CD4-positive, alpha-beta T cell treated with Interleukin-4 for 1 hour (primary cell): ENCODE measurements at places on chromosomes 11 and 22.

DNA sequence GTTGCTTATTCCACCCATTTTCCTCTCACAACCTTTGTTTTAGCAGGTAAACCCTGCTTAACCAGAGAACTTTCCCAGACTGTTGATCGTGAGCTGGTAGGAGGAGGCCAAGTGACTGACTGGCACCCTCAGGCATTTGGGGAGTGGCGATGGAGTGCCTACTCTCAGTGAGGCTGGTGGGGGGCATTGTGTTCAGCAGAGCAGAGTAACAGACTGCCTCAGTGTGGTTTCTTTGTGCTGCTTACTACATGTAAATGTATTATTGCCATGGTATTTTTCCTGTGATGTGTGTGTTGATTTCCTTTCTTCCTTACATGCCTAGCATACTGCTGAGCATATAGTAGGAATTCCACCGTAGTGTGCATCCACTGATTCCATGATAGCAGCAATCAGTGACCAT lies 2.6 kb downstream of the MARK2 start:
- DNase-seq: no peak

- no peak for DNase-seq
Observed at GRCh38 chr22:33006220-33006954, 51.8 kb downstream of the SYN3 start.

GRCh38 chr11:77596626-77597025 lies 6.9 kb downstream of the AQP11 start:
- no peak for DNase-seq

- no peak for DNase-seq
Observed at GRCh38 chr11:66914505-66914904, 43.7 kb downstream of the PC start.

DNA sequence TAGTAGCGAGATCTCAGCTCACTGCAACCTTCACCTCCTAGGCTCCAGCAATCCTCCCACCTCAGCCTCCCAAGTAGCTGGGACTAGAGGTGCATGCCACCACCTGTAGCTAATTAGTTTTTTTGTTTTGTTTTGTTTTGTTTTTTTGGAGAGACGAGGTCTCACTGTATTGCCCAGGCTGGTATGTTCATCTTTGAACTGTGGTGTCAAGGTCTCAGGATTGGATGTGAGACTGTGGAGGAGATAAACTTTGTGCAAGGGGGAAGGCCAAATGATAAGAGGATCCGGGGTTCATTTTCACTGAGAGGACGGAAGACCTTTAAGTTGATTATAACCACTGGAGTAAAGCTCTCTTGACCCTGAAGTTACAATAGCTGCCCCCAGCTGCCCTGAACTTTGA lies 8.9 kb downstream of the SEC14L2 start:
- no peak for DNase-seq

GRCh38 chr11:115290479-115290878 lies 213.7 kb downstream of the CADM1 start:
- no peak for DNase-seq

GRCh38 chr22:40213478-40213877 lies 35.8 kb downstream of the TNRC6B start:
- no peak for DNase-seq
